ENCODE measurements at places on chromosomes 1 and 21. TPM values are rescaled to one million over a fixed set of nuclear protein-coding genes. Genes with fewer than 3 reads are reported as not detected.
A peak's percentile ranks its signal among the peaks of the same experiment; 100 is the strongest.

- no peak for DNase-seq
Observed at GRCh38 chr1:53554592-53555305, 95.5 kb downstream of the DMRTB1 start.

DNA sequence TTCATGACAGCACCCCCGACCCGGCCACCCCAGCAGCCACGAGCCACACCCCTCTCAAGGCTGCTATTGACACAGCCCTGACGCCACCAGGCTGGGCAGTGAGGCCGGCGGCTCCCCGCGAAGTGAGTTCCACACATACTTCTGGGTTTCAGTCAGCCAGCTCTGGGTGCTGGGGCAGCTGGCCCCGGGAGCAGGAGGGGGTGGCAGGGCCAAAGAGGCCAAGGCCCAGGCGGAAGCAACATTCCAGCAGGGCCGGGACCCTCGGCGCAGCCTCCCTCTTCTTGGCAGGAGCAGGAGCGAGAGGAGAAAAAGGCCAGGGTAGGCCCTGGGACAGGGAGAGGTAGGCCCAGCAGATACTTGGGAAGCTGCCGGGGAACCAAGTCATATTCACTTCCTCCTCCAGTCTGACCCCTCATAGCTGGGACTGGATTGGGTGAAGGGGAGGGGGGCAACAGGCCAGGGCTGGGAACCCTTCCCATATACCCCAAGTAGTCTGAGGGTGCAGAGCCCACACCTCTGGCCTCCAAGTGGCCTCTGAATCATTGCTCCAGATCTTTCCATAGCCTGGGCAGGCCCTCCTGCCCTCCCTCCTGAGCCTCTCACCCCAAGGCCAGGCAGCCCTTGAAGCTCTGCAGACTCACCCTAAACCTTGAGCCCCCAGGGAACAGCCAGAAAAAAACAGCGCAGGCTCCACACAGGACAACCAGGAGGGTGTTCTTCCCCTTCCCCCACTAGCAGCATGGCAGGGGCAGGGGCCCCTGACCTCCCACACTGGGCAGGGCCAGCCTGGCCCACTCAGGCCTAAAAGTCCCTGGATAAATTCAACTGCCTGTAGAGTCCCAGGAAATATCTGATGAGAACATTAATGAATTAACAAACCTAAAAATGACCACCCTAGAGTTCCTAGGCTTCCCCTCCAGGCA lies 5.7 kb downstream of the HSPG2 start:
- DNase-seq: peak; percentile 67

- DNase-seq: no peak
Observed at GRCh38 chr1:112508278-112509004, at the start of gene WNT2B. Gene WNT2B, plus strand, starts transcription at chr1:112508965. Its CDS starts 298 bp downstream, at chr1:112509263.

DNA sequence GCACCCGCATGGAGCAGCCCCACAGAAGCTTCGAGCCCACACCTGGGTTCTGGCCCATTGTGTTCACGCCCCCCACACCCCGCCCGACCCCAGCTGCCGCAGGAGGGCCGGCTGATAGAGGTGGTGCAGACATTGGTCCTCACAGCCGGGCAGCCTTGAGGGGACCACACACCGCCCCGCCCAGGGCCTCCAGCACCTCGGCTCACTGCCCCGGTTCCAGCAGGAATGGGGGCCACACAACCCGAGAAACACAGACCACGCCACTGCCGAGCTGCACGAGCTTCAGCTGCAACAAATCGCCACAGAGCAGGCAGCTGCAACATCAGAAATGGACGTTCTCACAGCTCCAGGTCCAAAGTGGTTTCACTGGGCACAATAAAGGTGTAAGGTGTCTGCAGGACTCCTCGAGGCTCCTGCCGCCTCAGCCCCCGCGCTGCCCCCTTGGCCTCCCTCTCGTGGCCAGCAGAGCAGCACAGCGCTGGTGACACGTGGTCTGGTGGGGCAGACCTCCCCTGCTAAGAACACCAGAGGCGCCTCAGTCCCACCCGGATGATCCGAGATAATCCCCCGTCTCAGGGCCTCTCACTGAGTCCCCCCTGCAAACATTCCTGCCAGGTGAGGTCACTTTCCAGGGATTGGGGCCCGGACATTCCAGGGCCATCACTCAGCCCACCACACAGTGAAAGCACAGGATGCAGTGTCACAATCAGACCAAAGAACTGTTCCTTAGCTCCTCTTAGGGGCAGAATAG lies 62.3 kb upstream of the ADARB1 start:
- peak; percentile 99 for DNase-seq

DNA sequence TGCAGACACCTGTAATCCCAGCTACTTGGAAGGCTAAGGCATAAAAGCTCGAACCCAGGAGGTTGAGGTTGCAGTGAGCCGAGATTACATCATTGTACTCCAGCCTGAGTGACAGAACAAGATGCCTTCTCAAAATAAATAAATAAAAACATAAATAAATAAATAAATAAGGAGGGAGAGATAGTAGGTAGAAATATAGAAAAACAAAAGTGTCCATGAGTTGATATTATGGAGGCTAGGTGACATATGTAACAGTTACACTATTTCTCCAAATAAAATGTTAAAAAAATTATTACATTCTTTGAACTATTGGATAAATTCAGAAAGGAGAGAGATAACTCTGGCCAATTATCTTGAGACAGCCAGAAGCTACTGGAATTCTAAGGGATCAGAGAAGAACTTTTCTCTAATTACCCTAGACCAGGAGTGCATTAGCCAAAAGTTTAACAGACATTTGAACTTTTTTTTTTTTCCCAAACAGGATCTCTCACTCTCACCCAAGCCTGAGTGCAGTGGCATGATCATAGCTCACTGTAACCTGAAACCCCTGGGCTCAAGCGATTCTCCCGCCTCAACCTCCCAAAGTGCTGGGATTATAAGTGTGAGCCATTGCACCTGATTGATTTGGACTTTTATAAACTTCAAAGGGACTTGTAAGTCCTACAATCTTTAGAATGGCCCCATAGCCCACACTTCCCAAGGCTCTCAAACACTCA lies 17.6 kb downstream of the SYNJ1 start:
- DNase-seq: no peak

DNA sequence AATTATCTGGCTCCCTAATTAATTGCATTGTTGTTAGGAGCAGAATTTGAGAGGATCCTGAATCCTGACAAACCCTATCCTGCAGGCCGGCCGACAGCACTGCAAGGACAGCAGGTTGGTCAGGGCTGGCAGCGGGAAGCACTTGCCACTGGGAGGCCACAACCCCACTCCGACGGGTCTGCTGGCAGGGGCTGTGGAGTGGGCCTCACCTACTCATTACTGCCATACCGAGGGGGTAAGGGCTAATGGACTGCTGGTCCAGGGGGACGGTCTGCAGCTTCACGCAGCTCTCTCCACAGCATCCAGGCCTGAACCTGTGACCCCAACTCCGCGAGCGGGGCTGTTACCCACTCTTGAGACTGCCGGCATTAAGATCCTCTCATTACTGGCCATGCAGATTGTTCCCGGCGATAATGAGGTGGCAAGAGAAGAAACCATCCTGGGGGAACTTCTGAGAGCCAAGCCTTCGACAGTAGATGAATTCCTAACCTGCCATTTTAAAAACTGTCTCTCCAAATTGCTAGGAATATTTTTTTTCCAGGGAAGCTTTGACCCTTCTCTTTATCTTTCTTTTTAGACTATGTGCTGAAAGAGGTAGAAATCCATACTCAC lies 501.3 kb downstream of the OMA1 start:
- DNase-seq: no peak

- DNase-seq: peak; percentile 78
Observed at GRCh38 chr1:12148160-12148957, 18.4 kb upstream of the TNFRSF1B start.

- no peak for DNase-seq
Observed at GRCh38 chr1:101526813-101527212, 290.0 kb downstream of the S1PR1 start.

DNA sequence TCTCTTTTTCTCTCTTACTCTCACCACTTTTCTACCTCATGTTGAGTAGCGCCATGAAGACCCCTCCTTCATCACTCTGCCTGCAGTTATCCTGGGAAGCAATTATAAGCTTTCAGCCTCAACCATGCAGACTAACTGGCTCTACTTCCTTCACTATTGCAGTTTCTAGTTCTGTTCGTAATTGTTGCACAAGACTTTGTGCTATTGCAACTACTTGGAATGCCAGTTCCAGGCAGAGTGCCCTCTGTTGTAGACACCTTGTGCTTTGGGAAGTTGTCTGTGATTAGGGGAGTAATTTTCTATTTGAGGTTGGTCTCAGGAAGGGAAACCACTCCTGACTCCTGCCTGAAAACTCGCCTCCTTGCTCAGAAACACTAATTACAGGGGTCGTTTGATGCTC lies 19.4 kb downstream of the PGM1 start:
- no peak for DNase-seq

DNA sequence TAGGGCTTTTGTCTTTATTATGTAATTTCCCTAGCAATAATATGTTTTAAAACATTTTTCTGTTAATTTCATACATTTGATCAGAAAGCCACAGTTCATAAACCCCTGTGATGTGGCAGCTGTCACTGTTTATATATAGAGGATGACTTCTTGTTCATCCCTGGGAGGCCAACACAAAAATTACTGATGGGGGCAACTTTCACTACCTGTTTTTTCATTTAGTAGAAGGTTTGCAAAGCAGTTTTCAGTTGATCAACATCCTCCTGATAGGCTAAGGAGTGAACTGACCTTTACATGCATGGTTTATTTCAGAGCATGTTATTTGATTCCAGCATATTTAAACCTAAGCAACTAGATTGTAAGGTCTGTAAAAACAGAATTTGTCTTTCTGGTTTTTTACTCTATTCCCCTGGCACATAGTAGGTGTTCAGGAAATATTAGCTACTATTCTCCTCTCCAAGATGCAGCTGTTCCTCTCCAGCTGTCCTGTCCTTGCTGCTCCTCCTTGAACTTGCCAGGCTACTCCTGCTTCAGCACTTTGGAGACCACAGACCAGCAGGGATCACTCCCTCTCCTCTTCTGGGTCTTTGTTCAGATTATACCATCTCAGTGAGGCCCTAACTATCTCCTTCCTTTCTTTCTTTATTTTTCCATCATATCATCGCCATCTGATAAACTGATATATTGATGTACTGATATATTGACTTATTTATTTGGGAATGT lies 54.7 kb downstream of the ROR1 start:
- no peak for DNase-seq

DNA sequence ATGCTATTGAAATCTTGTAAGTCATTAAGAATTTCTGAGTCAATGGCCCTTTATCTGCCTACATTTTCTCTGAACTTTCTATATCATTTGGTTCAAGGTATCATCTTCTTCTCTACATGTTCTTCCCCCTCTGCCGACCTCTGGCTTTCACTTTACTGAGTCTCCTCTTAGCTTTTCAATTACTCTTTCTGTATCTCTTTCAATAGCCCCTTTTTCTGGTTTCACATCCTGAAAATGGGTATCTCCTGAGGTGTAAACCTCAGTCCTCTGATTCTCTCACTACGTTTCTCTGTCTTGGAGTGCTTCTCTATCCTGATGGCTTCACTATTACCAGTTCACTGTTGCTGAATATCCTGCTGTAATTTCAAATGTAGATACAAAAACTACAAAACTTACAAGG lies 98.9 kb downstream of the LYST start:
- no peak for DNase-seq

- DNase-seq: no peak
Observed at GRCh38 chr1:117712621-117713020, 106.8 kb downstream of the TENT5C start.

DNA sequence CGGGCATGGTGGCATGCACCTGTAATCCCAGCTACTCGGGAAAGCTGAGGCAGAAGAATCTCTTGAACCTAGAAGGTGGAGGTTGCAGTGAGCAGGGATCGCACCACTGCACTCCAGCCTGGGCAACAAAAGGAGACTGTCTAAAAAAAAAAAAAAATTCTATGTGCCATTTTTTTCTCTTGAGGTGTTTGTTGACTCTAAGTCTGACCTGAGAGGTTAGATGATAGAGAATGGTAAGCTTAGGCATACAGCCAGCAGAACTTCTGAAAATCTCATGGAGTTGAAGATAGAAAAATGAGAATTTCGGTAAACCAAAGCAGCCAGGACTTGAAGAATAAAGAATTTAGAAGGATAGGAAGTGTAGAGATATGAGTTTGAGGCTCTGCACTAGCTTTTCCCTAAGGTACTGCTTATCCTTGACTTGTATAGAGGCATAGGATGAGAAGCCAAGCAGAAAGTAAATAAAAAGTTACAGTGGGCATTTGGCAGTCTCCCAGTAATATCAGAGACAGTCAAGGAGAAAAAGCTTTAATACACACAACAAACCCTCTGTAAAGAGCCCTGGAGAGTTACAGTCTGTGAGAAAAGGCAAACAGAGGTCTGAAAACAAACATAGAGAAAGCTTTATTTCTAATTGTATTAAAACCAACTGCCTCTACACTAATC lies 24.3 kb downstream of the F13B start:
- DNase-seq: no peak

DNA sequence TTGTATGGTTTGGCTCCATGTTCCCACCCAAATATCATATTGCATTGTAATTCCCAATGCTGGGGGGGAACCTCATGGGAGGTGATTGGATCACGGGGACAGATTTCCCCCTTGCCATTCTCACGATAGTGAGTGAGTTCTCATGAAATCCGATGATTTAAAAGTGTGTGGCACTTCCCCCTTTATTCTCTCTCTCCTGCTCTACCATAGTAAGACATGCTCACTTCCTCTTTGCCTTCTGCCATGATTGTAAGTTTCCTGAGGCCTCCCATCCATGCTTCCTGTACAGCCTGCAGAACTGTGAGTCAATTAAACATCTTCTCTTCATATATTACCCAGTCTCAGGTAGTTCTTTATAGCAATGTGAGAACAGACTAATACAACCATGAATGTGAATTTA lies 211.6 kb upstream of the NR5A2 start:
- no peak for DNase-seq

DNA sequence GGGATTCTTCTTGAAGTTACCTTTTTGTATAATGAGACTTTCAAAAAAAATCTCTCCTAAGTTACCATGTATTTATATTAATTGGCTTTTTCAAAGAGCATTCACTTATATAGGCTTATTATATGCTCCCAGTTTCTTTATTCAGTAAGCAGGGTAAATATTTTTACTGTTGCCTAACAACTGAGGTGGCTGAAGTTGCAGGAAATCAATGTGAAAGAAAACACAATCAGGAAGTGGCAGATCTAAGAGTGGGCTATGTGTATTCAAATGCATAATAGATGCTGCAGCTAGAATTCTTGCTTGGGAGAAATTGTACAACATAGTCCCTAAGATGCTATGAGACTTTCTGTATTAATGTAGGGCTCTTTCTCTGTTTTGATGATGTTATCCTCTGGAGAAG lies 606.9 kb downstream of the NUF2 start:
- DNase-seq: no peak

GRCh38 chr1:156359249-156359648 lies 9.8 kb upstream of the RHBG start:
- DNase-seq: no peak

GRCh38 chr1:152967201-152967600 lies 3.2 kb upstream of the SPRR4 start:
- no peak for DNase-seq

The FCRL5 gene
- not detected for total RNA-seq

The ACTN2 gene
- total RNA-seq: not detected

The AVPR1B gene
- not detected for total RNA-seq

The ALPL gene
- 0.19 TPM for total RNA-seq

The PAQR6 gene
- 2.0 TPM for total RNA-seq

The TBX19 gene
- 0.50 TPM for total RNA-seq

The OR10J4 gene
- total RNA-seq: not detected

The OSBPL9 gene
- 109 TPM for total RNA-seq

The NBPF20 gene
- total RNA-seq: 2.3 TPM

The SERPINC1 gene
- not detected for total RNA-seq

The OR10J1 gene
- not detected for total RNA-seq
